ENCODE measurements at places on chromosomes 12 and 14.

GRCh38 chr12:2627076-2627834, 167.5 kb upstream of the FKBP4 start:
- no peak for DNase-seq

- no peak for DNase-seq
Measured at GRCh38 chr14:68514608-68515194, 278.2 kb downstream of the ZFP36L1 start.

GRCh38 chr14:99272632-99272898, 568 bp upstream of the BCL11B start:
- no peak for DNase-seq

DNA sequence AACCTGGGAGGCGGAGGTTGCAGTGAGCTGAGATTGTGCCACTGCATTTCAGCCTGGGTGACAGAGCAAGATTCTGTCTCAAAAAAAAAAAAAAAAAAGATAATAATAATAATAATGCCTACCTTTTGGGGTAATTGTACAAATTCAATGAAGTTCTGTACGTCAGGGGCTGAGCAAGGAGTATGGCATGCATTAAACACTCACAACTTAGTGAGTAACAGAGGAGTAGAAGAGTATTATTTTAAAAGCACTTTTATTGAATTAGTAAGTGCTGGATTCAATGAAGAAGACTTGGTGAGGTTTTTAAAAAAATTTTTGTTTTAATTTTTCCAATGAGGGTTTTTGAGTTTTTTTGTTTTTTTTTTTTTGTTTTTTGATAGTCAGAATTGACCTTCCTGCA, 783.6 kb upstream of the TBX3 start:
- DNase-seq, result no peak

- peak; percentile 12 for DNase-seq
Measured at GRCh38 chr14:81464253-81465002, 64.3 kb upstream of the STON2 start.

DNA sequence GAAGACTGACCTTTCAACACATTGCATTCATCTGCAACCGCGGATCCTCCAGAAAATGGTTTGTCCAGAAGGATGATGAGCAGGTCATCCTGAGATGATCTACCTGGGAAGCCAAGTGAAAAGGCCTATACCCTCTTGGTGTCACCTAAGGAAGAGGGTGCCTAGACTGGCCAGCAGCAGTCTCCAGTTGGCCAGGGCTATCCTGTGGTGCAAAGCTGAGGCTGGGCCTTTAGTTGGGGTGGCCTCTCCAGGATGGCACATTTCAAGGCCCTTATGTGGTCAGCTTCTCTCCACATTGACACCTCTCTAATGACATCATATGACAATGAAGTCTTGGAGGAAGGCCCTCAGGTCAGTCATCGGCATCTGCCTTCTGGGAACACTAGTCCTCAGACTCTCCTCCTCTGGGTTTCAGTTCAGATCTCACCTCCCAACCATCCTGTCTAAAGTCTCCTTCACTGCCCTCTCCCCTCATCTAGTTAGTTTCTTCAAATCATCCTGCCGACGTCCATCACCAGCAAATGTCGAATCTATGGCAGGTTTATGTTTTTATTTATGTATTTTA, 3.3 kb upstream of the SLC22A17 start:
- DNase-seq, result no peak

DNA sequence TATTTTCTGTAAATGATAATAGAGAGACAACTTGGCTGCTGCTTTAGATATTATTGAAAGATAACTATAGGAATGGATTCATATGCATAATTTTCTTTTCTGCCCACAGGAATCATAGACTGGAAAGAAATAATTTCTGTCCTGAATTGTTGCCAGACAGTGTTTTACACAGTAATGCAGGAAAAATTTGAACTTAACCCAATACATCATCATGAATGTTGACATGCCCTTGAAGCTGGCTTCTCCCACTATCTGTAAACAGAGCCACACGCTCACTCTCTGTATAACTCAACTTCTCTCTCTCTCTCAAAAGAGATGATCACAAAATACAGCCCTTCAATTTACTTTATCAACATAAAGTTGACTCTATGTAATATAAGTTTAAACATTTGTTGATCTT, 56.6 kb downstream of the PAX9 start:
- DNase-seq, result no peak

DNA sequence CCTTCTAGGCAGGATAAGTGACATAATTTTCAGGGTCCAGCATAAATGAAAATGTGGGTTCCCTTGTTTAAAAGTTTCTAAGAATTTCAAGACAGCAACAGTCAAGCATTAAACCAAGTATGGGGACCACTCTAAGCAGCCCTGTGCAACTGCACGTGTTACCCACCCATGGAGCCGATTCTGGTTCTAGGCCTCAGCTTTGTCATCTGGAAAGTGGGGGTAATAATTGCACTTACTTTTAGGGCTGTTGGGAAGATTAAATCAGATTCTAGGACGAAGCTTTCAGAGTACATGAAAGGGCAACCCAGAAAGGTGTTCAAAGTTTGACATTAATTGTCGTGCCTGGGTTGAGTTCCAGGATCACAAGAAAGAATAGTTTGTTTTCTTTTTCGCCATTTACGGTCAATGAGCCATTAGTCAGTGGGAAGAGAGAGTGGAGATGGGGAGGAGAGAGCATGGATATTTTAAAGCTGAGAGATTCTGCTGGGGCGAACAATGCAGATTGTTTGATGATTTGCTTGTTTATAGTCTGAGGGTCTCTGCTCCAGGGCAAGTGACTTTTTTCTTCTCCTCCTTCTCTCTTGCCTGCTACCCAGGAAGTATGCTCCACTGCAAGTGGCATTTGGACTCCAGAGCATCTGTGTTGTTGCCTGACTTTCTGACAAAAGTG, 10.7 kb upstream of the PPFIBP1 start:
- DNase-seq, result no peak

- no peak for DNase-seq
Measured at GRCh38 chr12:78204926-78205325, 374.2 kb downstream of the NAV3 start.

GRCh38 chr14:74596741-74597450, 15.1 kb downstream of the LTBP2 start:
- no peak for DNase-seq

DNA sequence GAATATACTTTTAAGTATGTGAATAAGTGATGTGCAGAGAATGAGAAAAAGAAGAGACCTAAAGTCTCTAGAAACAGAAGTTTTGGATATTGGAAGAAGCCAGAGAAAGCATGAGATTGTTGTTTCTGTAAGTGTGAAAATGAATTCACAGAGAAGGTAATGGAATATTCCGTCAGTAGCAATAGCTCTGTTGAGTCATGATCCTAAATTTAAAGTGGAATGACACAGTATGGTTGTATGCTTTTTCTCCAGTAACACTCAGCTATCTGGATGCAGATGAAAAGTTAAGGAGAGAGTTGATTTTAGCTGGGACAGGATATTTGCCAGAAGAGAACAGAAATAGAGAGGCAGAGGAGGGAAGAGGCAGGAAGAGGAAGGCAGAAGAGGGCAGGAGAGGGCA, 1166.3 kb downstream of the GALC start:
- DNase-seq, result no peak

DNA sequence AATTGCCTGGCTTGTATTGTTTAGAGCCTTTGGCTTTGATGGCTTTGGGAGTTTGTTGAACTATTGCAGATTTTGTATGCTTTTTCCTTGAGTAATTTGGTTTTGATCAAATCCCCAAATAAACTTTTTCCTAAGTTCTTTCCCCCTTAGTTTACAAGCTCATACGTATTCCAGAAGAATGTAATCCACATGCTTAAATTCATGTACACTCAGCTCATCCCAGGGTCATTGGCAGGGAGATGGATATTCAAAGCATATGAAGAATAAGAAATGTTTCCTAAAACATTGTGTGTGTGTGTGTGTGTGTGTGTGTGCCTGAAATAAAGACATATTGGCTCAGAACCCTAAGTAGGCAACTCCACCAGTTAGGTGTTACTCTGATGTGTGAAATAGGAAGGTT, 89.4 kb downstream of the TMEM30B start:
- no peak for DNase-seq

- DNase-seq, result no peak
Measured at GRCh38 chr12:19440916-19441315, 1.6 kb downstream of the AEBP2 start.

GRCh38 chr12:15910468-15910863, 666 bp upstream of the DERA start:
- DNase-seq, result no peak

GRCh38 chr14:70908935-70909641, 1.8 kb downstream of the PCNX1 start:
- no peak for DNase-seq

- DNase-seq, result no peak
Measured at GRCh38 chr12:3311027-3311402, 180.0 kb upstream of the PRMT8 start.

- no peak for DNase-seq
Measured at GRCh38 chr14:71324767-71325272, 417.6 kb downstream of the PCNX1 start.

GRCh38 chr12:74412606-74413230, 124.9 kb upstream of the ATXN7L3B start:
- no peak for DNase-seq

GRCh38 chr12:10221846-10222245, 9.2 kb downstream of the GABARAPL1 start:
- DNase-seq, result no peak

DNA sequence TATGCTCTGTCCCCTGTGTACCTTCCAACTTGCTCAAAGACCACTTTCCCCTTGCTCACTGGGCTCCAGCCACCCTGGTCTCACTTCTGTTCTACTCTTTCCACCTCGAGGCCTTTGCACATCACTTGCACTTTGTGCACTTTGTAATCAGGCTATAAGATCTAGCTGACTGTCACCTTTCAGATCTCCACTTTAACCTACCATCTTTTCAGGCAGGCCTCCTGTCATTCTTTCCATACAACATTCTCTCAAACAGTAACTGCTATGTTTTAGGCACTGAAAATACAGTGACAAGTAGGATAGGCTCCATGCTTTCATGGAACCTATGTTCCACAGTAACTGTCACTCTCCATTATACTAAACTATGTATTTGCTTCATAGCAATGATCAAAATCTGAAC, 14.0 kb downstream of the CPM start:
- no peak for DNase-seq

DNA sequence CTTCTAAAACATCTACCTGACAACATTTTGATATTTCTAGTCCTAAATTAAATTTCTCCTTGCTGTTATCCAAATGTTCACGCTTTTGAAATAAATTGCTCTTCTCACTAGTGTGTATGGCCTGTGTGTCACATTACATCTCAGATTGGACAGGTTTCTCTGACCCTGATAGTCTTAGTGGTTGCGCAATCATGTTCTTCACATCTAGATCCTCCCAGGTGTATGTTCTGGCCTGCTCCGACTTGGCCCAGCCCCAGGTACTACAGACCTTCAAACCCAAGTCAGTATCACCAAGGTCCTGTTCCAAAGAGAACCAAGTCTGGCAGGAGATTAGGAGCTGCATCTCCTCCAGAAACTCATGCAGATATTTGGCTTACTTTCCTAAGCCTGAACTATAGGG, 209.5 kb downstream of the ASCL1 start:
- DNase-seq, result no peak

All from stimulated activated CD4-positive, alpha-beta T cell treated with anti-CD3 and anti-CD28 coated beads, TNF-alpha, amount 100 ng/mL, for 4 hours (primary cell).